Globus pallidus (tissue), 1 donor: ENCODE measurements at places on chromosomes 11 and 22.

DNA sequence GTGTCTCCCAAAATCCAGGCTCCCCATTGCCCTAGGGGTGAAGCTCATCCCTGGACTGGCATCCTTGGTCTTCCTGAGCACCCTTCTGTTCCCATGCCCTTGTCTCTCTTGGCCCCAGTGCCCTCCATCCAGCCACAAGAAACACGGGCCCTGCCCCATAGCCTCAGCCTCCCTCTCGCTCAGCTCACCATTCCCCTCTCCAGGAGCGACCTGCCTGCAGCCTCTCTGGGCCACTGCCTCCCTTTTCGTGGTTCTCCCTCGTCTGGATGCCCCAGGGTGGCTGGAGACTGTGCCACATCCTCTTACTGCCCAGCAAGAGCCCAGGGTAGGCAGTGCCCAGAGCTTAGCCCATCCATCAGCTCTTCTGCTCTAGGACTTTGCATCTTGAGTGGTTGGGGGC, 532.1 kb downstream of the TBC1D22A start:
- DNase-seq = no peak

DNA sequence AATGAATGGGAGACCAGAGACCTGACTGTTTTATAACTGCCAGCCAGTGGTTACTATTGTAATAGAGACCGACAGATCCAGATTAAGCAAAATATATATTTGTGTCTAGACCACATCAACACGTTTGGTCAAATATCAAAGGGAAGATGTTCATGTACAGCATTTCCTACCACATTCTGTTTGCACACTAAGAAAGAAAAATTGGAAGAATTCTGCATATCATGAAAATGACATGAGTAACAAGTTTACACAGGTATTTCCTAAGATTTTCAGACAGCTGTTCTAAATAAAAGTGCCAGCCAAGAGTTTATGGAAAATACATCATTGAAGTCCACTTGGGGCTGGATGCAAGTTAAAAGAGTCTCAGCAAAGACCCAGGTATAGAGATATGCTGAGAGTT, 145.5 kb upstream of the ANO3 start:
- no peak for DNase-seq

GRCh38 chr22:44847380-44847779, 95.0 kb downstream of the ARHGAP8 start:
- DNase-seq = no peak

GRCh38 chr11:76419896-76420295, 24.9 kb upstream of the EMSY start:
- no peak for DNase-seq

GRCh38 chr11:128772814-128773213, 78.9 kb downstream of the FLI1 start:
- DNase-seq = no peak

DNA sequence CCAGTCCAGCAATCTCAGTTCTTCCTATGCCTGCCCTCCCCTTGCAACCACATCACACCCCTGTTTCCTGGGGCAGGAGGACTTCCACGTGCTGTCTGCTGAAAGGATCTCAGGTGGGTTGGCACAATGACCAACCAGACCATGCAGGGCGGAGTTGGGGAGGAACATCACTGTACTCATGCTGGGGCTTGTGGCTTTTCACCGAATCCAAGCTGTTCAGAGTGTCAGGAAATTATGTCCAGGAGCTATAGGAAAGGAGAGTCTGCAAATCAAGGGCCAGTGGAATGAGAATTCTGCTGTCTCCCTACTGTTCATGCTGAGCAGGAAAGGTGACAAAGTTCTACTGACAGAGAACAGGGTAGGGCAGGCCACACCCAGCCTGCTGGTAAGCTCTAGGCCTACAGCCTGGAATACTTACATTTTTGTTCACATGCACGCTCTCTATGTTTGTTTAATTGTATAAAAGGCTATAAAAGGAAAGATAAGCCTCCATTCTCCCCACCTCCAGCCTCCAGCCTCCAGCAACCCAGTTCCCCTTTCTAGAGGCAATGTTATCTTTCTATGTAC, 1.7 kb upstream of the PLAAT2 start:
- no peak for DNase-seq

DNA sequence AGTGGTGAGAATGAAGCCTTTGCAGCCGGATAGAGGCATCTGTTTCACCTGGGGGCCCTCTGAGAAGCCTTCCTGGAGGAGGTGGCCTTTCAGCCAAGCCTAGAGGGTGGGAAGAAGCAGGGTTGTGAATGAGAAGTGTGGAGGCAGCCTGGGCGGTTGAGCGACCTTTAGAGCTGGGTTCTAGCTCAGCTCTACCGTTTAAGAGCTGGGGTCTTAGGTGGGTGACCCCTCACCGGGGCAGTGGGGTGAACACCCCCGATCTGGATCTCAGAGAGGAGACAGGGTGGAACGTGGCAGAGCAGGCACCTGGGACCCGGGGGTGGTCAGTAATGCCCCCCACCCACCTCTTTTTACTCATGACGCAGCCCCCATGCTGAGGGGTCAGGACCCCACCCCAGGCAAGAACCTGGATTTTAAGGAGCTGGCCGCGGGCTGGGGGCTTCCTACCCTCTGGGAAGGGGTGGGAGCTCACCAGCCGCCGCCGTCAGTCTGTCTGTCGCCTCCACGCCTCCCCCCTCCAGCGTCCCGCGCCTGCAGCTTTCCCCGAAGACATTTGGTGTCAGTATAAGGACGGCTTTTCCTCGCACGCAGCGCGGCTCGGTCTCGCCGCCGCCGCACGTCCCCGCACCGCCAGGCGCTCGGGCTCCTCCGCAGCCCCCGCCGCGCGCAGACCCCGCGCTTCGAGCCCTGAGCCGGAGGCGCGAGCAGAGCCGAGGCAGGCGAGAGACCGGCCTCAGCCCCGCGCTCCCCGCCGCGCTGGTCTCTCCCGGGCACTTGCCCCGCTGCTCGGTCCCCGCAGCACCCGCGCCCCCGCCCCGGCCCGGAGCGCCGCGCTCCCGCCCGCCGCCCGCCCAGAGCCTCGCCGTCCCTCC, 13.3 kb upstream of the CACNA1I start:
- DNase-seq = no peak

DNA sequence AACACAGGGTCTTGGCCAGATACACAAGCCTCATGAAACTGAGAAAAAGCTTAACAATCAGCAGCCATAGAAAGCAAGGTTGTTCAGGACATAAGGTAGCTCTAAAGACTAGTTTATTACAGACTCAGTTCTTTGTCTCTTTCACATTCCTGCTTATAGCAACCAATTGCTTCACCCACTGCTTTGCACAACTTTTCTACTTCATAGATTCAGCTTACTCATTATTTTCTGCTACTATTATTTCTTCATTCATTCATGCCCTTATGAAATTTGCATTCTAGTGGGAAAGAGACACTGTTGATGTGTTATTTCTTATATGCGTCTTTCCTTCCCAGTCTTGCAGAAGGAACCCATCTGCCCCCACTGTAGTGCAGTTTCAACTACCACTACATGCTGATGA, 4.7 kb downstream of the CCDC34 start:
- DNase-seq = no peak

- no peak for DNase-seq
Measured at GRCh38 chr11:99987821-99988470, 699.1 kb upstream of the ARHGAP42 start.

DNA sequence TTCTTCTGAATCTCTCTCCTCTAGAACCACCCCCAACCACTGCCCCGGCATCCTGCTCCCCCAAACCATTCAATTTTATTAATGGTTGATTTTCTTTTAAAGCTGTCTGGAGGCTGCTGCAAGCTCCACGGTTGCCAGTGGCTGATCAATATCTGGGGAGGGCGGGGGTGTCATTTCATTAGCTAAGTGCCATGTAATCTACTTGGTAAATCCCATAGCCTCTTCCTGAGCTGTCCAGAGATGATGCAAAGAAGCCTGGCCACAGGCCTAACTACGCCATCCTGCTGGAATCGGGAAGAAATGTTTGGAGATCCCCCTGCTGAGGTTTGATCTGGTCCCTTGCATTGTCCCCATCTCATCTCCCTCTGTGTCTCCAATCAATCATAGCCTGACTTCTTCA, 440.1 kb downstream of the MIAT start:
- no peak for DNase-seq

GRCh38 chr22:42926768-42927167, 69.7 kb upstream of the ARFGAP3 start:
- no peak for DNase-seq

DNA sequence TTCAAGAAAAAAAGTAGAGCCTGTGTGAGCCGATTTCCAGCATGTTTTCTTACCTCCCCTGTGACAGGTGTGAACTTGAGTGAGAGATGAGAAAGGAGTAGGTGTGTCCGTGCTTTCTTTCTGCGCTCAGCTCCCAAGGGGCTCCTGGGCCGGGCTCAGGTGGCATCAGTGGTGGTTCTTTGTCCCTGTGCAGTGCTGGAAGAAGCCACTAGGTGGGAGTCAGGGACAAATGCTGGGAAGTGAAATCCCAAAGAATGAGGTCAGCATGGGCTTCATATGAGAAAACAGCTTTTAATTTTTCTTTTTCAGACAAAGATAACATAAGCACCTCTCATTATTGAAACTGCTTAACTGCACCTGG, 57.8 kb downstream of the PPFIBP2 start:
- DNase-seq = peak; percentile 84

GRCh38 chr22:29305836-29306174, 645 bp upstream of the GAS2L1 start:
- no peak for DNase-seq

DNA sequence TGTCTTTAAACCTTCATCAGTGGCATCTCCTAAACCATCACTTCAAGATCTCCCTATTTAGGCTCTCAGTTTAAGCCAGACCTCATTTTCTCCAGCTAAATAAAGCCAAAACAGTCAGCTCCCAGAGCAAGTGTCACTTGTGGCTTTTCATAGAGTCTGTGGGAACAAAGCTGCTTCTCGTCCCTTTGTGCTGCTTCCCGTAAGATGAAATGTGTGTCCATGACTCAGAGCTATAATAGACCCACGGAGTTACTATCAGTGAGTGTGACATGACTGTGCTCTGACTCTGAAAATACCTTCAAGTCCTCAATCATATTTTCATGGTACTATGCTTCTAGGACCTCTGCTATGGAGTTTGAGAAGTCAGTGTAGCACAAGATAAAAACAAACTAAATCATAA, 57.3 kb upstream of the SLN start:
- no peak for DNase-seq

DNA sequence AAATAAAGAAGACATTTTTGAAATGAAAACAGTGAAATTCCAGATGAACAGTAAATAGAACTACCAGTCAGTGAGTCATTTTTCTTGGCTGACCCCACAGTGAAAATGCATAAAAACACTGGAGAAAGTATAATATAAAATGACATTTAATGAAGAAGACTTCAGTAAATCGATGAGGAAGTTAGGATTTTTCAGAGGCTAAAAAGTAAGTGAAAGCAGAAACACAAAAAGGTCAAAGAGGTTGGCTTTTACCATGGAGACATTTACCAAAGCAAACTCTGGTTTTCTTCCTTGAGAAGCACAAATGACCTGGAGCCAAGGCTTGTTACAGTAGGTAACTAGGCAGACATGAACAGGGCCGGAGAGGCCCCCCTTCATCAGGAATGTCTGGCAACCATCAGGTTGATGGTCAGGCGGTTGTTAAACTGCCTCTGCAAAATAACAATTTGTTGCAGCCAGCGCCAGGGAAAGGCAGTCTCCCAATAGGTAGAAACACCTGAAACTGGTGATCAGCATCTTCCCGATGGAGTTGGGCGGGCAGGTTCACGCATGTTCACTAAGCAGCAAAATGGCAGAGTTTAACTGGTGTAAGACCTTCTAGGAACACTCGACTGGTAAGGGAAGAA, 16.7 kb upstream of the TMEM123 start:
- DNase-seq = no peak

DNA sequence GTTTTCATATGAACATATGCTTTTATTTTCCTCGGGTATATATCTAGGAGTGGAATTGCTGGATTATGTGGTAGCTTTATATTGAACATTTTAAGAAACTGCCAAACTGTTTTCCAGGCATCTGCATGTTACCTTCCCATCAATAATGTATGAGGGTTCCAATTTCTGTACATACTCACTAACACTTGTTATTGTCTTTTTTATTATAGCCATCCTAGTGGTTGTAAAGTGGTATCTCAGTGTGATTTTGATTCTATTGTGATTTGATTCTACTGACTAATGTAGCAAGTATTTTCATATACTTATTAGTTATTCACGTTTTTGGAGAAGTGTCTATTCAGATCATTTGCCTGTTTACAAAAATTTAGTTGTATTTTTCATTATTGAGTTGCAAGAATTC, 2.0 kb downstream of the ANO5 start:
- DNase-seq = no peak

GRCh38 chr11:70418130-70418529, 19.8 kb downstream of the CTTN start:
- DNase-seq = no peak

GRCh38 chr22:37525073-37525745, 6.0 kb upstream of the CARD10 start:
- no peak for DNase-seq

- DNase-seq = no peak
Measured at GRCh38 chr11:35812828-35813227, 131.0 kb upstream of the LDLRAD3 start.

DNA sequence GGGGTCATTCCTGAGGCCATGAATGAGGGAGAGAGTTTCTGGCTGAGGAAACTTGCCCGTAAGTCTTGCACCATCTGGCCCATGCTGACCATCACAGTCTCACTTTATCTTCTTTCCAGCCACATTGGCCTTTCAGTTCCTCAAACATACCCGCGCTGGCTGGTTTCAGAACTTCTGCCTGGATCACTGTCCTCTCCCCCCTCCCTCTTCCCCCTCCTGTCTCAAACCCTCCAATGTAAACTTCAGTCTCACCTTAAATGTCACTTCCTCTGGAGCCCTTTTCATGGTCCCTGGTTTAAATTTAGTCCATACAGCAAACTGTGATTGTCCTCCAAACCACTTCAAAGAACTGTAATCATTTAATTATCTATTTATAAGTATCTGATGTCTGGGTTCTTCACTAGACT, 3.7 kb upstream of the TMEM109 start:
- no peak for DNase-seq

DNA sequence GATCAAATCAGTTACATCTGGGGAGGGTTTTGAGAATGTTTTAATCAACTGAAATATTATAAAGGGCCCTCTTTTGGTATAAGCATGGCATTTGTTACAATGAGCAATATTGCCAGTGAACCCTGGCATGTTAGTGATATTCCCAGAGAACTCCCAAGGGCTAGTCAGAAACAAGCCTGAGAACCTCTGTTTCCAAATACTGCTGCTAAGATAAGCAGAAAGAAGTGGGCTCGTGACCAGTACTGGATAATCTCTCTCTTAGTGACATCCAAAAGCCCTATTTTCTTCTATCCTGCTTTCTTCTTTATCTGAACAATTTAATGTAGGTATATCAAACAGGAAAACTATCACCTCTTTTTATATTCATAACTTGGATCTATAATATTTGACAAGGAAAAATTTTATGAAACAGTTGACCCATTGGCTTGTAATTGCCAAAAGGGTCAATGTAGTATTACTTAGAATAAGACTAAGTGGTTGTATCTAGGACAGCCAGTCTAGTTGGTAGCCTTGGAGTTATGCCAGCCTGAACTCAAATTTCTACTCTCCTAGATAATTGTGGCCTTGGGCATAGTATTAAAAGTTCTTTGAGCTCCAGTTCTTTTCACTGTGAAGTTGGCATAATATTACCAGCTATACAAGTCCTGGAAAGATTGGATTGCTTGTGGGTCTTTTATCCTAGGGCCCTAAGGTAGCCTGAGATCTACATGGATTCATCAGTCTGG, 15.7 kb downstream of the CAT start:
- peak; percentile 15 for DNase-seq

GRCh38 chr11:44626645-44627044, 61.2 kb downstream of the CD82 start:
- DNase-seq = no peak
